ENCODE measurements at places on chromosomes 2 and 18.

DNA sequence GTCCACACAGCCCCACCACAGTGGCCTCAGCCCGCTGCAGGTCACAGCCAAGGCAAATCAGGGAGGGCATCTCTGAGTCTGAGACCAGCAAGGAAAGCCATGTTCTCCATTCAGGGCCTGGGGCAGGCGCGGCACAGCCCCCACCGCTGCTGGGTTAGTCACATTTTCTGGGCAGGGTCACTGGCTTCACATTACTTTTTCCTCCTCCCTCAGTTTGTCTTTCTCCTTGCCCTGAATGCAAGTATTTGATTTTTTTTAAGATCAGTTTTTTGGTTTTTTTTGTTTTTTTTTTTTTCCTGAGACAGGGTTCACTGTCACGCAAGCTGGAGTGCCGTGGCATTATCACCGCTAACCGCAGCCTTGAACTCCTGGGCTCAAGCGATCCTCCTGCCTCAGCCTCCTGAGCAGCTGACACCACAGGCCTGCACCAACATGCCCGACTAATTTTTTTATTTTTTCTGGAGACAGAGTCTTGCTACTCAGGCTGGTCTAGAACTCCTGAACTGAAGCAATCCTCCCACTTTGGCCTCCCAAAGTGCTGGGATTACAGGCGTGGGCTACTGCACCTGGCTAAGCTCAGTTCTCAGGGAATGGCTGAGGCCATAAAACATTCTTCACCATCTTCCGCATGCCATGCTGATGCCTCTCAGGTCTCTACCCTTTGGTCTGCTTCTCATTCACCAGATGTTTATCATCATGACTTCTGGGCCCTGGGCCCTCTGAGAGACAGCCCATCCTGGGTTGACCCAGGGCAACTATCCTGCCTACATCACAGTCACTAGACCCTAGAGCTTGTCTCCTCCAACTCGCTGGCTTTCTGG is 628 bp upstream of the CAPG start:
- DNase-seq = no peak

- no peak for DNase-seq
Observed at GRCh38 chr2:204027091-204027490, 90.5 kb downstream of the ICOS start.

- DNase-seq = peak; percentile 13
Observed at GRCh38 chr2:192194866-192195547, at the start of gene TMEFF2. Gene TMEFF2 (minus strand): TSS chr2:192194933. CDS start chr2:192194524, 409 bp downstream.

GRCh38 chr2:117858336-117858735 is 43.8 kb downstream of the DDX18 start:
- DNase-seq = no peak

DNA sequence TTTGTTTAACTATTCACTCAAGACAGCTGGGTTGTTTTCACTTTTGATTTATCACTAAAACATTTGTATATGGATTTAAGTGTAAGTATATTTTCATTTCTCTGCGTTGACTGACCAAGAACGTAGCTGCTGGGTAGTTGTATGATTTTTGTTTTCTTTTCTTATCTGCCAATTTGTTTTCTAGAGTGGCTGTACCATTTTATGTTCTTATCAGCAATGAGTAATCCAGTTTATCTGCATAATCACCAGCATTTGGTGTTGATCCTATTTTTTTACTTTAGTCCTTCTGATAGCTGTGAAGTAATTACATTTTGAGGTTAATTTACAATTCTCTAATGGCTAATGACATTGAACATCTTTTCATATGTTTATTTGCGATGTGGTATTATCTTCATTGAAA is 1178.4 kb upstream of the TMEFF2 start:
- DNase-seq = no peak

- DNase-seq = no peak
Observed at GRCh38 chr2:162490052-162490717, 146.3 kb downstream of the GCA start.

- no peak for DNase-seq
Observed at GRCh38 chr2:120538691-120539423, 192.9 kb downstream of the INHBB start.

- DNase-seq = no peak
Observed at GRCh38 chr2:233817995-233818638, 36.2 kb downstream of the HJURP start.

- no peak for DNase-seq
Observed at GRCh38 chr2:50712569-50712968, 319.4 kb downstream of the NRXN1 start.

DNA sequence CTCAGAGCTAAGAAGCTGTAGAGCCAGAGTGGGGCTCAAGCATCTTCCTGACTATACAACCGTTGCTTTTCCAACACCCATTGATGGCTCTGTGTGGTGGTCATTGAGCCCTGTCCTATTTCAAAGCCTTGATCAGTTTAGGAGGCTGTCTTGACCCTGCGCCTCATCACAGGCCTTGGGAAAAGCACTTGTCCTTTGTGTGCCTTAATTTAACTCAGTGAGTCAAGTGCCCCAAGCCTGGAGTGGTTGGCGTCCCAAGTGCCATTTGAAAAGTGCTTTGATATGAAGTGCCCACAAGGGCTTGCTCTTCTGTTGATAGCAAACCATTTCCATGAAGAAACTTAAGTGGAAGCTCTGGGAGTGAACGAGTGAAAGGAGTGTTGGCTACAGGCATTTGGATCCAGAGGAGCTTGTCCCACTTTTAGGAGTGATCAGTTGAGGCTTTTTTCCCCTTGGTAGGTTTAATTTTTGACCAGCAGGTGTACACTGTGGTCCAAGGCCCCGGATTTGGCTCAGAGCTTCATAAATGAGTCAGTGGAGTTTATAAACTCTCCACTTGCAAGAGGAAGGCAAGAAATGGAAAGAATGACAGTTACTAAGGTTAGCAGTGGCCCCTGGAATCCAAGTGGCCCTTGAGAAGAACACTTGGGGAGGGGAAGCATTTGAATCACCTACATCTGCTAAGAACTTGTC is 50.3 kb downstream of the ACTR2 start:
- no peak for DNase-seq

GRCh38 chr2:38013158-38013752 is 62.7 kb downstream of the CYP1B1 start:
- DNase-seq = no peak

Measured in CD8-positive, alpha-beta memory T cell (primary cell).